ENCODE measurements at places on chromosomes 4 and X.

DNA sequence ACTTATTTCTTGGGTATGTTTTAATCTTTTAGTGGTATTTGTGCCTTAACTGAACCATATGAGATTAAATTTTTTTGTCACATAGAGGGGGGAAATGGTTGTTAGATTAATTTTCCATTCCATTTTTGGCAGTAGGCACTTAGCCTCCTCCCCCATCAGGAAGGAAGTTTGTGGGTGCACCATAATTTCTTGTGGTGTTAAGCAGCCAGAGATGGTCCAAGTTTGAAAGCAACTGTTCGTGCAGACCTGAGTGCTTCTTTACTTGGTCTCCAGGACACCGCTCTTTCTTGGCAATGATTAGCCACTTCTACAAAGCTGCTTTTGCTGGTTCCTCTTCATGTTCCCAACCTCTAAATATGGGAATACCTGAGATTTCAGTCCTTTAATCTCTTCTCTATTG lies 92.7 kb upstream of the RPL34 start:
- peak; percentile 40 for DNase-seq

DNA sequence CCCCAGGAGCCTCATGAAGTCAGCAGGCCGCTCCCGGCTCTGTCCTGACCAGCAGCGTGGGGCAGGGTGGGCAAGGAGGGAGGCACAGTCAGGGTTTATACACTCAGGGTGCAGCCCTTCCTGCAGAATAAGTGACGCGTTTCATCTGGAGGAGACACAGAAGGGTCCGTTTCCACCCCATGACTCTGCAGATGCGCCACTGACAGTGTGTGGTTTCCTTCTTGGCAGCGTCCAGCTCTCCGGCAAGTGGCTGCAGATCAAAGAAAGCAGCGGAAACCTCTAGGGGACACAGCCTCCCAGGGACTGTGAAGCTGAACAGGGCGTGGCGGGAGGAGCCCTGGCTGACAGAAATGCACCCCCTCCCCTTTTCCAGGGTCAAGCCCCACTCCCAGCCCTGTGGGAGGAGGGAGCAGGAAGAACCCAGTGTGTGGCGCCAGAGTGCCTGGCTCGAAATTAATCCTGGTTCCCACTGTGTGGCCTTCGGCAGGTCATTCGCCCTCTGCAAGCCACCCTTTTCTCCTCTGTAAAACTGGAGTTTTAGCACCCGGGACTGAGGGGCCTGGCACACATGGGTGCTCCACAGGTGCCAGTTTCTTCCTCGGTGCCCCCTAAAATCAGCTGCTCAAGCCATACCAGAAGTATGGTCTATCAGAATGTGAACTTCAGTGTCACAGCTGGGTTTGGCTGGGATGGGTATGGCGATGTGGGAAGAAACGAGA lies 17.3 kb upstream of the TBC1D14 start:
- no peak for DNase-seq

DNA sequence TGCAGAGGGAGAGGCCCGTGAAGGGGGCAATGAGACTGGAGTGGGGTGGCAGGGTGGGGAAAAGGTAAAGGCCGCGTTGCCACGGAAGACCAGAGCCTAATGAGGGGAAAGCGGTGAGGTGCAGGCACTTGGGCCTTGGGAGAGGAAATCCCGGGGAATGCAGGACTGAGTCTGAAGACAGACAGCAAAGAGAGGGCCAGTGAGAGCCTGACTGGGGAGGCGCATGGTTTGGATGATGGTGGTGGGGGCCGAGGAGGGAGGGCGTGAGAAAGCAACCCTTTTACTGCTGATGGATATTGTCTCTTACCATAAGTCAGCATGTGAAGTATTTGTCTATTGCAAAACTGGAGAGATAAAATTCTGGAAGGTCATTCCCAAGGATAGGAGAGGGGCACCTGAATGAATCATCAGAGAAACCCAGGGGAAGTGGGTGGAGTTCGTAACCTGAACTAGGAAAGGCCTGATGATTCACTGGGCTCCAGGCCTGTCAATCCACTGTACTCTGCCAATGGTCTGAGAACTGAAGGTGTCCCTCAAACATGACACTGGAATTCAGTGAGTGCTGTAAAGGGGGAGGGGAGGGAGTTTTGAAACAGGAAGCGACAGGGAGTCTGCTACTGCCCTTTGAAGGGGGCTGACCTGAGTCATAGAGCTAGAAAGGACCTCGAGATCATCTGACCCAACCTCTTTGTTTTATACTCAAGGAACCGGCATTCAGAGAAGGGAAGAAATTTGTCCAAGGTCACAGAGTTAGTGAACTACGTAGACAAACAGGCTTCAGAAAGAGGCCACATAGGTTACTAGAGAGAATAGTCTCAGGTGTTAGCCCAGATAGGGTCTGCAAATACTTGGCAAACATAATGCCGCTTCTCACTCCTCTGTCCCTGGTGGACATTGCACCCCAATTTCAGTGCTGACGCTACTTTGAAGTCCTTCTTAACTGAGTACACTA lies 52.2 kb downstream of the NALF2 start:
- DNase-seq = no peak

DNA sequence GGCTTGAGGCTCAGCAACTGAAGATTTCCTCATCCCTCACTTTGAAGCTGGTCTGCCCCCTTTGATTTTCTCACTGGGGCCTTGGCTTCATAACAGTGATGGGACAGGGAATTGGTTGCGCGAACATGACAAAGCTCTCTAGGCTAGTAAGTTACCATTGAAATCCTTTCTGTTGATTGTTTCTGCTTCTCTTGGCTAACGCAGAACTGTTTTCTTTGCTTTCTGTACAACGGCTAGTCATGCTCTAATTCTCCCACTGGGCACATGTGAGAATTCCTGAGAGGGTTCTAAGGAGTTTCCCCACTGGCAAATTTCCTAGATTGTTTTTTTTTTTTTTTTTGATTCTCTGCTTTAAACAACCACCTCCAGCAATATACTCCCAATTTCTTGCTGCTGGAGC lies 738.6 kb downstream of the PCDH7 start:
- DNase-seq = no peak

- no peak for DNase-seq
Observed at GRCh38 chr4:140140566-140140965, 13.4 kb downstream of the MAML3 start.

- DNase-seq = no peak
Observed at GRCh38 chr4:126991965-126992364, 640.8 kb upstream of the INTU start.

DNA sequence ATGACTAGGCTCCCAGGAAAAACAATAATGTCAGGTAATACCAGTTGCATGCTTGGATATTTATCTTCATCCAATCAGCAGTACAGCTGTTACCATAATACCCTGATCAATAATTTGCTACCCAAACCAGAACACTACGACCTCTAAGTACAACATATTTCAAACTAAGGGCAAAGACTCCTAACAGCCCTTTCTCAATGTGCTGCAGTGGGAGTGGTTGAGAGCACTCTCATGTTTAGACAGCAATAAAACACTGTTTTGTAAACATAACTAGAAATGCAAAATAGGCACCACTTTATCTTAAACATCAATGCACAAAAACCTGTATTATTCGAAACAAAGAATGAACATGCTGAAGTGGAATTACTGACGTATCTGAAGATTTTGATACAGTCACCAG lies 28.9 kb downstream of the PPARGC1A start:
- no peak for DNase-seq

GRCh38 chr4:11566444-11567022 lies 137.8 kb upstream of the HS3ST1 start:
- DNase-seq = peak; percentile 21

DNA sequence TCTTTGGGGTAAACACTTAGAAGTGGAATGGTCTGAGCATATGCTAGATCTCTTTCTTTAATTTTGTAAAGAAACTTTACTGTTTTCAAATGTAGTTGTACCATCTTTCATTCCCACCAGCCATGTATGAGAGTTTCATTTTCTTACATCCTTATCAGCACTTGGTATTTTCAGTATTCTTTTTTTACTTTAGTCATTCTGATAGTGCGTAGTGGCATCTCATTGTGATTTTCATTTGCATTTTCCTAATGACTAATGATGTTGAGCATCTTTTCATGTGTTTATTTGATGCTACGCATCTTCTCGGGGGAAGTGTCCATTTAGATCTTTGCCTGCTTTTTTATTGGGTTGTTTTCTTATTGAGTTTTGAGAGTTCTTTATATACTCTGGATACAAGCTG lies 71.3 kb upstream of the PRPS1 start:
- DNase-seq = no peak

DNA sequence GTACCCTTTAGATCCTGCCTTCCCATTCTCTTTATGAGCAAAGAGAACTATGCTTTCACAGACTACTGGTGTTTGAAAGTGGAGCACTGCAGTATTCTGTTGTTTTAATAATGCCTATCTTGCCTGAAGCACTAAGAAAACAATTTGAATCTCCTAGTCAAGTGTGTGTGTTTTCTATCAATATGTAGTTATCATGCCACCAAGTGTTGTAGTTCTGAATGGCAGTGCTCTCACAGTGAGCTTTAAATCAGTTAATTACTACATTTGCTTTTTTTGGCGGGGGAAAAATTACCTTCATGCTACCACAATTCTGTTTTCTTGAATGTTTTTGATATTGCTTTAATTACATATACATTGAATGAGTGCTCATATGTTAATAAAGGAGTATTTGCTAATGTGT lies 143.6 kb upstream of the FAM47A start:
- peak; percentile 24 for DNase-seq

- no peak for DNase-seq
Observed at GRCh38 chr4:103086551-103086950, 10.0 kb upstream of the SLC9B2 start.

- no peak for DNase-seq
Observed at GRCh38 chr4:76458297-76458696, 23.3 kb downstream of the SHROOM3 start.

GRCh38 chr4:182862141-182862875 lies 54.9 kb downstream of the DCTD start:
- DNase-seq = no peak

GRCh38 chrX:1564750-1565683 lies 26.4 kb upstream of the AKAP17A start:
- DNase-seq = no peak

DNA sequence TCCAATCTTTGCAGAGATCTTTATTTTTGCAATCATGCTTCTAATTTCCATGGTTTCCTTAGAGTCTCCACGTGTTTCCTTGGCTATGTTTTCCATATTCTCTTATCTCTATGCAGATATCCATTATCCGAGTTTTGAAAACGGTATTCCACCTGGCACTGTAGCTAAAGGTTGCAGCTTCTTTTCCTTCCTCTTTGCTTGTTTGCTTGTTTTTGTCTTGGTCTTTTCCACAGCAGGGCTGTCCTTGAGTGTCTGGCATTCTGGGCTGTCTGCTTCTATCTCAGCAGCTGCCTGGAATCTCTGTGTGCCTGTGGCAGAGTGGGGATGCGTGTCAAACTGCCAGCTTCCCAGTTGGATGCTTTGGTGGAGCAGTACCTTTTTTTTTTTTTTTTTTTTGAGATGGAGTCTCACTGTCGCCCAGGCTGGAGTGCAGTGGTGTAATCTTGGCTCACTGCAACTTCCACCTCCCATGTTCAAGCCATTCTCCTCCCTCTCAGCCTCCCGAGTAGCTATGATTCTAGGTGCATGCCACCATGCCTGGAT lies 46.9 kb downstream of the WFS1 start:
- DNase-seq = no peak

DNA sequence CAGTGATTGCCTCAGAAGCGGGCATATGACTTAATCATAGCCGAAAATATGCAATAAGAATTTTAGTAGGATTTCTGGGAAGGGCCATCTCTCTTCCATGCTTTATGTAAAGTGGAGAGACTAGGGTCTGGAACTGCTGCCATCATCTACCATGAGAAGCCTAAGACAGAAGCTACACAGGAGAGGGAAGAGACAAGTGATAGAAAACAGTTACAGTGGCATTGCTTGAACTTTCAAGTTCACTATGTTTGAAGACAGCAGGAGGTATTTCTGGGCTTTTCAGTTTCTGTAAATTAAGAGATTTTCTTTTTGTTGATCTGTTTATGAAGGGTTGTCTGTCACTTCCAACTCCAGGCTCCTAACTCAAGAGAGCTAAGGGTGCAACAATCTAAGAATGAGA lies 62.5 kb downstream of the ZNF330 start:
- no peak for DNase-seq

DNA sequence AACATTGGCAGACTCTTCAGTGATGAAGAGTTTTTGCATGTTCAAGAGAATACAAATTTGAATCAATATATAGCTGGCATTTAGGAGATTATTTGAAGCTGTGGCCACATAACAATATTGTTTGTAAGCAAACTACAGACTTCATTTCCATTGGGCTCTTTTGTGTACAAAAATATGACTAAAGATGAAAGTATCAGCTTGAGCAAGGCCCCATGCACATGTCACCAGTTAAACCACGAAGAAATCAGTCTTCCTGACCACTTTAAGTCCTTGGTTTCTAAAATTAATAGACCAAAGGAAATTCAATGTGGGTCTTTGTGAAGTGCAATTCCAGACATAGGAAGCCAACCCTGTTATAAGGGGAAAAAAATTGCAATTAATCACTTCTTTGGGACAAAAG lies 1664.6 kb upstream of the ADGRL3 start:
- DNase-seq = no peak

DNA sequence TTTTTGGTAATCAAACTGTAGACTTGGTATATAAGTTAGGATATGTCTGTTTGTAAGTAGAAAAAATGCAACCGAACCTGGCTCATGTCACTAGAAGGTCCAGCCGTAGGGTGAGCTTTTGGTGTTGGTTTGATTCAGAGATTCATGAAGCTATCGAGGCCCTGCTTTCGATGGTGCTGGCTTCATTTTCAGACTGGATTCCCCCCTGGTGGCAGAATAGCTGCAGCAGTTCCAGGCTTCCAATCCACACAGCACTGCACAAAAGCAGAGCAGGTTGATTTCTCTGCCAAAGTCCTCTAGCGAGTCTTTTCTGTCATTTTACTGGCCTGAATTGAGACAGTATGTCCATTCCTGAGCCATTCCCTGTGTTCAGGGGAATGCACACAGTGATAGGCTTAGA lies 33.1 kb downstream of the PDK3 start:
- peak; percentile 57 for DNase-seq

- DNase-seq = peak; percentile 20
Observed at GRCh38 chr4:126757219-126757618, 875.5 kb upstream of the INTU start.

DNA sequence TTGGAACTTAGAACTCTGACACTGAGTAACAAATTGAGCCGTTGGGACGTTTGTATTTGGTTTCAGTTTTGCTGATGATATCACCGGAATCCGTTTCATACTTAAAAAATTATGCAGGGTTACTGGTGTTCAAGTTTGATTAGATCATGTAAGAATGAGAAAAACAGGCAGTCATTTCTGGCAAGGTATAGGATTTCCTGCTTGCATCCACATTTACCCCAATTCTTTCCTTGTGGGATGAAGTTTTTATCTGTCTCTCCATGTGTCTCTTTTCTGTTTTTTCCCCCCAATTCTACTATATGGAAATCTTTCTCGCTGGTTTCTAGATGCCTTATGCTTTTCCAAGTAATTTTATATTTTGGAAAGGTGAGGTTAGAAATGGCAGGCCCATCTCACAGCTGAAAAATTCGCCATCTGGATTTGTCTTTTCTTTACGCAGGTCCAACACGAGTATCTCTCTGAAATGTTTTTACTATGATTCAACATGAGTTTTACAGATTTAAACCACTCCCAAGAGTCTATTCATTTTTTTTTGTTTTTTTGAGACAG lies 197.9 kb downstream of the SHOX start:
- no peak for DNase-seq

- DNase-seq = no peak
Observed at GRCh38 chrX:36160081-36160480, 240.5 kb downstream of the CFAP47 start.

GRCh38 chr4:70687392-70687791 lies 940 bp upstream of the UTP3 start:
- DNase-seq = peak; percentile 30

Measured in MM.1S (cell line).